Ovary (tissue), 10 donors: ENCODE measurements at places on chromosomes 12 and 14. TPM values are rescaled to one million over a fixed set of nuclear protein-coding genes. Genes with fewer than 3 reads are reported as not detected.

The SLC38A4 gene
- 0.48 TPM for total RNA-seq

The RPL6 gene
- total RNA-seq: 2,080 TPM

The AQP2 gene
- total RNA-seq: 2.1 TPM

The HPD gene
- 1.2 TPM for total RNA-seq

The ADAM21 gene
- not detected for total RNA-seq

The C12orf60 gene
- total RNA-seq: 0.60 TPM

The BEST3 gene
- not detected for total RNA-seq

The PROX2 gene
- not detected for total RNA-seq

The SELPLG gene
- 8.4 TPM for total RNA-seq

The A2M gene
- total RNA-seq: 57.6 TPM

The PTPN6 gene
- total RNA-seq: 12.6 TPM

The TCL1B gene
- not detected for total RNA-seq

The EIF2S1 gene
- total RNA-seq: 49.1 TPM

The SSTR1 gene
- 2.3 TPM for total RNA-seq

The LRRC43 gene
- 12.9 TPM for total RNA-seq

The IFNG-AS1 gene
- total RNA-seq: not detected

The INSM2 gene
- total RNA-seq: not detected

The VWF gene
- total RNA-seq: 203 TPM

The ZNF605 gene
- total RNA-seq: 10.5 TPM

The GOLGA3 gene
- 64.1 TPM for total RNA-seq

The APOF gene
- not detected for total RNA-seq

The RFLNA gene
- total RNA-seq: 4.0 TPM

The PRKD1 gene
- total RNA-seq: 22.7 TPM

The SERPINA4 gene
- 0.18 TPM for total RNA-seq

The ACVRL1 gene
- total RNA-seq: 16.1 TPM

The RBMS2 gene
- 36.6 TPM for total RNA-seq

The TRPV4 gene
- total RNA-seq: 0.12 TPM

The GPX2 gene
- total RNA-seq: not detected

The PDZRN4 gene
- total RNA-seq: 4.7 TPM

The CCDC197 gene
- total RNA-seq: not detected

The POTEM gene
- not detected for total RNA-seq

The TMEM30B gene
- 2.6 TPM for total RNA-seq

The RASSF9 gene
- total RNA-seq: 0.56 TPM

The TMEM63C gene
- total RNA-seq: 0.25 TPM

The KLHL33 gene
- total RNA-seq: 0.46 TPM

The RFC5 gene
- 14.4 TPM for total RNA-seq

The FUT8 gene
- 39.0 TPM for total RNA-seq

The CBLN3 gene
- total RNA-seq: 2.0 TPM

The OR6C76 gene
- total RNA-seq: not detected

The KCNC2 gene
- not detected for total RNA-seq

The COQ6 gene
- 18.4 TPM for total RNA-seq

The LPAR5 gene
- 1.8 TPM for total RNA-seq

The ITGB7 gene
- total RNA-seq: 2.9 TPM

The ZBTB39 gene
- 3.3 TPM for total RNA-seq

The SPATA7 gene
- total RNA-seq: 33.7 TPM

The TAS2R43 gene
- total RNA-seq: not detected
